GOT3 (cell line): ENCODE measurements at places on chromosomes 6 and 20.

- DNase-seq, result no peak
Observed at GRCh38 chr6:63705707-63706106, 70.1 kb downstream of the PHF3 start.

- DNase-seq, result no peak
Observed at GRCh38 chr6:71460933-71461332, 172.3 kb downstream of the OGFRL1 start.

DNA sequence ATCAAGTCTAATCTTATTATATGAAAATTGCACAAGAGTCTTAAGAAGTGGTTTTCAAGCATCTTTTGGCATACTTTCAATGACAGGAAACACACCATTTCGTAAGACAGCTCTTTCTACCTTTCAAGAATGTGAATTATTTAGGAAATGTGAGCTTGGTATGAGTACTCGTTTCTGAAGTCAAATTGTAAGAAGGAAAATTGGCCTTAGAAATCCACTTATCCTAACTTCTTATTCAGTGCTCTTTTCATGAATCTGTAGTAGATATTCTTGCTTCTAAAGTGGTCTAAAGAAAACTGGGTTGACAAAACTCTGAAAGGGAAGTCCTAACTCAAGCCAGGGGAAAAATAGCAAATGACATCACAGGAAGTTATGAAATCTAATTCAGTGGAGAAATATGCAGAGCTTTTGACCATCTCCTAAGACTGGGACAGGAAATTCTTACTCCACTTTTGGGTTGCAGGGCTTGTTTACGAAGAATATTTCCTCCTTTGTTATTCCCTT, 38.5 kb upstream of the OGFRL1 start:
- DNase-seq, result no peak

DNA sequence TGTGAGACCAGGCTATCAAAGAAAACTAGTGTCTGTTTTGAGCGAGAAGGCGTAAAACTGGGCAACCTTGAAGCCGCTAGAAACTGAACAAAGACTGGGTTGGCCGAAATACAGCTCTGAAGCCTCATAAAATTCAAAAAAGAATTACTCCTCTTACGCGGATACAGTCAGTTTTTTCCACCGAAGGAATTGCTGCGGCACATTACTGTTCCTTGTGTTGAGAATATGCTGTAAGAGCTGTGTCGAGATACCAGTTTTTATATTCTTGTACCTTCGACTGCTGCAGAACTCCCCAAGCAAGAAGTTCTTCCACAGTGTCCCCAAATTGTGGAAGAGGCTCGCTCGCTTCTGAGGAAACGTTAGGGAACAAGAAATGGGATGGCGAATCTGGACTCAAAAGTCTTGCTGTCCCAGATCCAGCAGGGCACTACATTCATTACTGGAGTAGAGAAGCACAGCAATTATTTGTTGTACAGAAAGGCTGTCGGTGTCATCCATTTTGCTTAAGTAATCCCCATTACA, 523 bp upstream of the COX7A2 start:
- no peak for DNase-seq

GRCh38 chr6:148395583-148396101, 53.0 kb downstream of the SASH1 start:
- DNase-seq, result no peak

DNA sequence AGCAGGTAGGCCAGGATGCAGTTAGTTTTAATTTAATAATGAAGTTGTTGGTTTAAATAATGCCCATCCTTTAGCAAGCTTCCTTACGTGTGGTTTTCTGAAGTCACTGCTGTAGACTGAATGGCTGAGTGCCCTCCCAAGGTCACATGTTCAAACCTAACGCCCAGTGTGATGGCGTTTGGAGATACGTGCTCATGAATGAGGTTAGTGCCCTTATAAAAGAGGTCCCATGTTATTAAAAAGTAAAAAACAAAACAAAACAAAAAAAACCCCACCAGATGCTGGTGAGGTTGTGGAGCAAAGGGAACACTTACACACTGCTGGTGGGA, 16.3 kb downstream of the LRP11 start:
- no peak for DNase-seq

DNA sequence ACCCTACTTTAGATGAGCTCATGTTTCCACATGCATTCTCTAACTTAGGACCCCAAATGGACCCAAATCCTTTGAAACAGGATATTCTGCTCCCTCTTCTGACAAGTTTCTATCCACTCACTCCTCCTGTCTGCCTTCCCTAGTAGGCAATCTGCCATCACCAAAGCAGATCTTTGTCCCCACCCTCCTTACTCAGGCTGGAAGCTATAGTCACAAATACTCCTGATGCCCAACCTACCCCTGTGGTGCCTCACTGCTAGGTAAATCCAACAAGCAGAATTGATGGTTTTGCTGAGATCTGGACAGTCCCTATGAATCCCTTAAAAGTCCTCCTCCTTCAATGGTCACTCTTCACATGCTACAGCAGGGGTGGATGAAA, 21.7 kb downstream of the ELOVL5 start:
- DNase-seq, result no peak

DNA sequence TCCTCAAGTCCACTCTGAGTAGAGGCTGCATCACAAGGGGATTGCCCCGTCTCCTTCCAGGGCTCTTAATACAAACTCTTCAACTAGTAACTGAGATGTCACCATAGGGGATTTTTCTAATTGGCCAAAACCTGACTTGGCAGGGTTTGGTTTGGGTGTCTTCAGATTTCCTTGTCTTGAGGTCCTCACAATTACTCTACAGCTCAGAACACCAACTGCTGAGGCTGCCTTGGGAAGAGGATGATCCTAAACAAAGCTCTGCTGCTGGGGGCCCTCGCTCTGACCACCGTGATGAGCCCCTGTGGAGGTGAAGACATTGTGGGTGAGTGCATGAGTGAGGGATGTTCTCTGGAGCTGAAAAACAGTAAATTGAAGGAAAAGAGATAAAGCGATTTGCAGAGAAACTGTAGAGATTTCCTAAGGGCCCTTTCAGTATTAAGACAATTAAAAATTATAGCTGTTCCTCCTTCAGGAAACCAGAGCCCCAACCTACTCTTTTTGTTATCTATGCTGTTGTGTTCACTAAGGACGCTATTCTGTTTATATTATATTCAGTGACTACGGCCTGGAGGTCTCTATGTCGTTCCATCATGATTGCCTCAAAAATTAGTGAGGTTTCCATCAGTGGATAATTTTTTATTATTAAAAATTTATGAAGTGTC, at the start of gene HLA-DQA1:
TSS of gene HLA-DQA1 (plus strand) at position 188 of the 662 bp plus-strand sequence. CDS start at position 241, 53 bp downstream.
- DNase-seq, result no peak

- no peak for DNase-seq
Observed at GRCh38 chr6:141551318-141551717, 581.4 kb upstream of the GJE1 start.

DNA sequence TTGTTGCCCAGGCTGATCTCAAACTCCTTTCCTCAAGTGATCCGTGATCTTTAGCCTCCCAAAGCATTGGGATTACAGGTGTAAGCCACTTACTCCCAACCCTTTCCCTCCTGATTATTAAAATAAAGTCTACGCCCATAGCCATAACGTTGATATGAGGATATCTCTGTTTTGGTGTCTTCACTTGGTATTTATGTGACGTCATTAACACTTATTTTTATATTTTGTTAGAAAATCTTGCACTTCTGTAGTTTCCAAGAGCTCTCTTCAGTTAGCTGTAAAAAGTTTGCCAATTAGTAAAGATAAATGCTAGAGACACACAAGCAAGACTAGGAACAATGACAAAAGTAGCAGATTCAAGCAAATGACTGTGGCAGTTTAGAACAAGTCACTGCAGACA, 115.6 kb upstream of the HSF2 start:
- no peak for DNase-seq

GRCh38 chr6:33770124-33770832, 18.7 kb downstream of the LEMD2 start:
- no peak for DNase-seq

DNA sequence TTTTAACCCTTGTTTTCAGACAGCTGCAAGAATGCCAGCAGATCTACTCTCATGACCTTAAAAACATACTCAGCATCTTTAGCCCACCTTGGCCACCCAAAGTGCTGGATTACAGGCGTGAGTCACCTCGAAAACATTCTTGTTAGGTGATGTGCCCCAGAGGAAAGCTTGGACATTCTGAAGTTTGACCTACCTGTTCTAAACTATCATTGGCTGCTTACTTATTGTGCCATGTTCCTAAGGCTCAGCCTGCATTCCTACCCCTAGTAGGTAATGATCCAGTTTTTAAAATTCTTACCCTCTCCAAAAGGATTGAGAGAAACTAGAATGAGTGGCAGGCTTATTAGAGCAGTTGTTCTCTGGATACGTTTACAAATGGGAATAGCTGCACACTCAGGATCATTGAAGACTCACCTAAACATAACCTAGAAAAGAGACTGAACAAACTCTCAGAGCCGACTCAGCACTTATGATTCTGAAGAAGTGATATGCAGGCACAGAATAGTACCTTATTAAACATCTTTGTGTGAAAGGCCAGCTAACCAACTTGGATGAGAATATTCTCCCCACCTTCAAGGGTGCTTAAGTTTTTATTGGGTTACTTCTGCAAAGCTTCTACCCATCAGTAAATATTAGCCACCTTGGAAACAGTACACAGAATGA, 362.1 kb downstream of the NRN1 start:
- no peak for DNase-seq

- no peak for DNase-seq
Observed at GRCh38 chr6:30826961-30827342, 57.4 kb upstream of the DDR1 start.

DNA sequence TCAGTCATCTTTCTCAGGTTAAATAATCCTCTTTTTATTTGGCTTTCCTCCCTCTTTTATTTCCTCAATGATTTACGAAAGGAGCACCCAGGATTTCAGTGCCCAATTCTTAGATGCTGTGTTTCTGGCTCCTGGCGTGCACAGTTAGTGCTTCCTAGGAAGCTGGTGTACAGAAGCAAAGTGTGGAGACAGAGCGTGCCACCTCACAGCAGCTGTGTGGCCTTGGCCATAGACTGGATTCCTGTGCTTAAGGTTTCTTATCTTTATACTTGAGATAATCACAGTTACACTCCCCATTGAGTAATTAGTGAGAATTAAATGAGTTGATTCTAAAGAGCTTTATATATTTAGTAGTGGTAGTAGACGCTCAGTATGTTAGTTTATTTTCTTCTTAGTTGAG, 39.7 kb upstream of the GJA1 start:
- DNase-seq, result no peak

GRCh38 chr20:48490961-48491831, 336.6 kb downstream of the PREX1 start:
- DNase-seq, result no peak

DNA sequence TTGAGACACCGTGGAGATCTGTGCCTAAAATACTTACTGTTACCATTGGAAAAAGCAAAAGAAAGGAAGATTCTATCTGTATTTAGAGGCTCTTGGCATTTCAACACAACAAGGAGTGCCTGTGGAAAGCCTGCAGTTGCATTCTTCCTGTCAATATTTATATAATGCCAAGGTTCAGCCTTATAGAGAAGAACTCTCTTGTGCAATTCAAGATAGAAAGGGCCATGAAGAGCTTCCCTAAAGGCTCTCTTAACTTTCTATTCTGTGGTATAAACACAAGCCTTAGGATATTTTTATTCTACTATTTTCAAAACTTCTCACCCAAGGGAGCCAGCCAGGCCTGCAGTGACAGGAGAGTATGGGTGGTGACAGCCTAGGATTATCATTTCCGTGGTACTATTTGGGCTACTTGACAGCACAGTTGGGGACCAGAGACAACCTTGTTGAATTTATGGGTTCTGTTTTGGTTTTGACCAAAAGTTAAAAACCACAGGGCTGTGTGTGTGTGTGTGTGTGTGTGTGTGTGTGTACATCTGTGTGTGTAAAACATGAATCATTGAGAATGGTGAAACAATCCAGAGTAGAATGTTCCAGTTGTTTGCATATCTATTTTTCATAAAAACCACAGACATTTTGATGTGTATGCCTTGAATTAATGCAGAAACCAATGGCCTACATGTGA, 700.9 kb upstream of the SLC35B3 start:
- DNase-seq, result no peak

GRCh38 chr20:10864076-10864672, 190.4 kb upstream of the JAG1 start:
- no peak for DNase-seq

GRCh38 chr6:39295611-39296011, 18.6 kb downstream of the KCNK17 start:
- DNase-seq, result no peak

DNA sequence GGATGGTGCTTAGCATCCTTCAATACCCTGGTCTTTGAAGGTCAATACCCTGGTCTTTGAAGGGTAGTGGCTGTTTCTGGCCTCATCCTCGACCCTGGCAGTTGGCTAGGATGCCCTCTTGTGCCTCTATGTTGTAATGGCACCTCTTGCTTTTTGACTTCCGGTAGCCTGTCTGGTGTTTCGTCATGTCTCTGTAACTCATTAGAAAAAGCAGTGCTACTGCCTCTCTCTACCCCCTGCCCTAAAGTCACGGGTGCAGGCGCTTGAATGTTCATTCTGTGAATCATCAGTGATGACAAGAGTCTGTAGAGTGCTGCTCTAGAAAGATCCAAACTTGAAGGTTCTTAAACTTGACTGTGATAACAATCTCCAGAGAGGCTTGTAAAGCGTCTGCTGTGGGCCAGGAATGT, 28.3 kb downstream of the RSPO4 start:
- no peak for DNase-seq

DNA sequence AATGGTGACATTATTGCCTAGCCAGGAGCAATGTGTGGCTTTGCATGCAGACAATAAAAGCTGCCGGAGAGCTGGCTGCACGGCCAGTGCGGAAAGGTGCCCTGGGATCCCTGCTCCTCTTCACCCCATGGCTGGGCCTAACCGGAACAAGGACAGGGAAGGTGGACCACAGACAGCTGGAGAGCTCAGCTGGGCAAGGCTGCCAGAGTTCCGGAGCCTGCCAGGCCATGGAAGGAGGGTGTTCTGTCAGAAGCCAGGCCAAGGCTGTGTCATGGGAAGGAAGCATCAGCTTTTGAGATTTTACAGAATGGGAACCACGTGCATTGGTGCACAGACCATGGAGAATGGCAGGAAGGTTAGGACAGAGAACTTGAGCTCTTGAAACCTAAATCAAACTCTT, 25.0 kb downstream of the MAP1LC3A start:
- DNase-seq, result no peak

DNA sequence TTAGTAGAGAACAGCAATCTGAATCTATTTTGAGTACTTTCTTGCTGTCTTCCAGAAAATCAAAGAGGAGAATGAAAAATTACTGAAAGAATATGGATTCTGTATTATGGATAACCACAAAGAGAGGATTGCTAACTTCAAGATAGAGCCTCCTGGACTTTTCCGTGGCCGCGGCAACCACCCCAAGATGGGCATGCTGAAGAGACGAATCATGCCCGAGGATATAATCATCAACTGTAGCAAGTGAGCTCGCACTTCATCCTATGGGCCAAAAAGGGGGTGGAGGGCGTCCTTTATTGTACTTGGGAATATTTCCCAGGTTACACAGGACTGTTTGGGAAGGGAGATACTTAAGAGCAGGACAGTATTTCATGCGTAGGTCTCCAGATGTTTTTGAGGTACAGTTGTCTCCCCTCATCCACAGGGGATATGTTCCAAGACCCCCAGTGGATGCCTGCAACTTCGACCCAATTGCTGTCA, 37.3 kb upstream of the PLCG1 start:
- DNase-seq, result no peak

DNA sequence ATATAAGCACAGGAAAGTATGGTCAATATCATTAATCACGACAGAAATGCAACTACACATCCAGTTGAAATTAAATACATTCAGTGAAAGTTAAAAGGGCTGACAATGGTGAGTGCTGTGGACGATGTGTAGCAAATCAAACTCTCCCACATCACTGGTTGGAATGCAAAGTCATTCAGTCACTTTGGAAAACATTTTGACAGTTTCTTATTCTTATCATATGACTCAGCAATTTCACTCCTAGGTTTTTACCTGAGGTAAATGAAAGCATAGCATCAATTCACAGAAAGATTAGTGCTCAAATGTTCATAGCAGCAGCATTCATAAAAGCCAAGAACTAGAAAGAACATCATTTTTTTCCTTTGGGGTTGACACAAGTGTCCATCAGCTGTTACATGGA, 28.6 kb upstream of the SAMD5 start:
- no peak for DNase-seq
